T-helper 2 cell treated with Interferon-gamma antibody and Interleukin-4, amounts not matched to agents 5 μg/mL and 100 μg/mL, for 36 hours (primary cell): ENCODE measurements at places on chromosomes 6 and 20.

- no peak for DNase-seq
Measured at GRCh38 chr6:73234733-73235132, 9.4 kb upstream of the KHDC1L start.

- no peak for DNase-seq
Measured at GRCh38 chr6:115830895-115831294, 229.8 kb downstream of the FRK start.

- DNase-seq, result no peak
Measured at GRCh38 chr6:146847426-146847825, 248.7 kb downstream of the ADGB start.

DNA sequence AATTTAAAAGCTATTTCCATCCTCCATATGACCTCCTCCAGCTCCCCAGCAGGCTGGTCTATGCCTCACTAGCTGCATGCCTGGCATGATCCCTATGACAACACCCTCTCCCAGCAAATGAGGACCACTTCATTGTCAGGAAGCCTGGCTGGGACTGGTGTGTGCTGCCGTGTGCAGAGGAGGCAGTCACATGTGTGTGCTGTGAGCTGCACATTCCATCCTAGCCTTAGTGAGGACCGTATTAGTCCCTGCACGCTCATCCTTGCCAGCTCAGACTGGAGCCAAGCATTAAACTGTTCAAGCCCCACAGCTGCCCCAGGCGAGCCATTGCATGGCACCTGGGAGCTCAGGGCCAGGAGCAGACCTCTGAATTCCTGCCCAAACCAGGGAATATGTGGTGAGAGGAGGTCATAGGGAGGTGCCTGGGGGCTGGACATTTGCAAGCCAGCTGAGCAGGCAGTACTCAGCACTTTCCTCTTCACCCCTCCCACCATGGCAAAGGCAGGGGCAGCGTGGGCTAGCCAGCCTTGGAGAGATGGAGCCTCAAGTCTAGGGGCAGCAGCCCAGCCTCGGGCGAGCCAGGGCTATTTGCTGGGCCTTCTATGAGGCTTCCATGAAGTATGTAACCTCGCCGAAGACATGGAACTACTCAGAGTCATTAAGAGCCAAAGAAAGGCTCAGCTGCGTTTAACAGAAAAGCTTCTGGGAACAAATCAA lies 8.7 kb upstream of the CCN5 start:
- no peak for DNase-seq

DNA sequence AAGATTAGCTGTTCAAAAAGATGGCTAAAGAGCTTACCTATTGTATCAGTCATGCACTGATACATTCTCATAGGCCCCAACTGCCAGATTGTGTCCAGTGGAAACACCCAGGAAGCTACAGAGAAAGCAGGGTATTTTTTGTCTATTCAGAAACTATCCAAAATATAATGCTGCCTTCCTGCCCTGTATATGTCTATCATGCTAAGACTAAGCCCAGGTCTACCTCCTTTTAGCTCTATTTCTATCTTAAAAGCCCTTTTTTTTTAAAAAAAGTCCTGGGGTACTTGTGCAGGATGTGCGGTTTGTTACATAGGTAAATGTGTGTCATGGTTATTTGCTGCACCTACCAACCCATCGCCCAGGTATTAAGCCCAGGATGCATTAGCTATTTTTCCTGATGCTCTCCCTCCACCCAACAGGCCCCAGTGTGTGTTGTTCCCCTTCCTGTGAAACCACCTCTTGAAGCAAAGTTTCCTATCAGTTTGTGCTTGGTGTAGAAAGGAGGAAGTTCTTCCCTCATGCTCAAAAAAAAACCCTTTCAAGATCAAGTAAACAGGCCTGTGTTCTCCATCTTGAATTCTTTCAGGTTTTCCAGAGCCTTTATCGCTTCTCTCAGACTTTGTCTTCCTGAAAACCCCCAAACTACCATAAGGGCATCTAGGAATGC lies 514 bp downstream of the DEFB129 start:
- no peak for DNase-seq

GRCh38 chr6:160691617-160692016 lies 10.4 kb upstream of the PLG start:
- DNase-seq, result no peak

GRCh38 chr20:37723668-37724067 lies 29.8 kb downstream of the CTNNBL1 start:
- DNase-seq, result no peak

- DNase-seq, result no peak
Measured at GRCh38 chr6:110337486-110337885, 20.7 kb downstream of the METTL24 start.

- no peak for DNase-seq
Measured at GRCh38 chr6:69865126-69865525, 1.2 kb upstream of the COL19A1 start.

GRCh38 chr6:43465948-43466347 lies 10.6 kb upstream of the DLK2 start:
- no peak for DNase-seq

- no peak for DNase-seq
Measured at GRCh38 chr6:1264619-1265445, 47.1 kb upstream of the FOXQ1 start.

DNA sequence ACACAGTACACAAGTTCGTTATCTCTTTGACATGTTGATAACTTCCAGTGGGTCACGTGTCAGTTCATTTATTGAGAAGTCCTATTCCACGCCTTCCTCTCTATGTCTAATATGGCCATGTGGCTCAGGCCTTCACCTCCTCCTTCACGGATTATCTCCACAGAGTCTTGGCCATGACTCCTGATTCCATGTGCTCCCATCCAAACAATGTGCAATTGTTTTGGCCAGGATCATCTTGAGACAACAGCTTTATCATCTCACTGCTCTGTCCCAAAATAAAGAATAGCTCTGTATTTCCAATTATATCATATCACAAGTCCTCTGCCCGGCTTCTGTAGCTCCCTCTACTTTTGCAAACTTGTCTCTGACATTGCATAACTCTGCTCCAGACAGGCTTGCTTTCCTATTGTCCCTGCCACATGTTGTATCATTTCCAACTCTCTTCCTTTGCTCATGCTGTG lies 11.1 kb upstream of the TXNDC5 start:
- no peak for DNase-seq

GRCh38 chr20:40657526-40657925 lies 31.5 kb downstream of the MAFB start:
- no peak for DNase-seq

GRCh38 chr6:45476341-45476740 lies 98.6 kb upstream of the SUPT3H start:
- DNase-seq, result no peak

- DNase-seq, result no peak
Measured at GRCh38 chr6:47066418-47066817, 24.3 kb upstream of the ADGRF1 start.

GRCh38 chr20:19827818-19828217 lies 69.8 kb downstream of the RIN2 start:
- no peak for DNase-seq

DNA sequence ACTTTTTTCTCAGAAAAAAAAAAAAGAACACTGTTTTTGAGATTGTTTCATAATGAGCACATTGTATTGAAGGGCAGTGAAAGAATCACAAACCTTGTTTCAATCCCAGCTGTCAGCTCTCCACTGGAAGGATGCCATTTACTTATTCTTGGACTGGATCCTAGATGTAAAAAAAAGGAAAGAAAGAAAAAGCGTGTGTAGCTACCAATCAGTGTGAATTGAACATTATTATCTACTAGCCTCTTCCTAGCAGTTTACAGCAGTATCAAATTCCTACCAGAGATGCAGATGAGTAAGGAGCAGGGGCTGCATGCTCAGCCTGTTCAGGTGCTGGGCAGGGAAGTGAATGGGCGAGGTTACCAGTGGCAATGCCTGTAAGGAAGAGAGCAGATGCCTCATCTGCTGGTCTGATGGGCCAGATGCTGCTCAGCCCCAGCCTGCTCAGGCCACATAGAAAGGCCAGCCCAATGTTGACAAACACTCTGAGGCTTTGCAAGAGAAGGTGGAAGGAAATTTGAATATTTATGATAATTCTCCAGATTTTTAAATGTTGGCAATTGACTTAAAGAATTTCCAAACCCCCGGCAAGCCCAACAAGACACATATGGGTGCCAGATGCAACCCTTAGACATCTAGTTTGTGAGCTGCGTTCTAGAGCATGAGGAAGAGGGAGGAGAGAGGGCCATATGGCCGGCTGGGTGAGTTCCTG lies 189.5 kb downstream of the IBTK start:
- DNase-seq, result no peak

DNA sequence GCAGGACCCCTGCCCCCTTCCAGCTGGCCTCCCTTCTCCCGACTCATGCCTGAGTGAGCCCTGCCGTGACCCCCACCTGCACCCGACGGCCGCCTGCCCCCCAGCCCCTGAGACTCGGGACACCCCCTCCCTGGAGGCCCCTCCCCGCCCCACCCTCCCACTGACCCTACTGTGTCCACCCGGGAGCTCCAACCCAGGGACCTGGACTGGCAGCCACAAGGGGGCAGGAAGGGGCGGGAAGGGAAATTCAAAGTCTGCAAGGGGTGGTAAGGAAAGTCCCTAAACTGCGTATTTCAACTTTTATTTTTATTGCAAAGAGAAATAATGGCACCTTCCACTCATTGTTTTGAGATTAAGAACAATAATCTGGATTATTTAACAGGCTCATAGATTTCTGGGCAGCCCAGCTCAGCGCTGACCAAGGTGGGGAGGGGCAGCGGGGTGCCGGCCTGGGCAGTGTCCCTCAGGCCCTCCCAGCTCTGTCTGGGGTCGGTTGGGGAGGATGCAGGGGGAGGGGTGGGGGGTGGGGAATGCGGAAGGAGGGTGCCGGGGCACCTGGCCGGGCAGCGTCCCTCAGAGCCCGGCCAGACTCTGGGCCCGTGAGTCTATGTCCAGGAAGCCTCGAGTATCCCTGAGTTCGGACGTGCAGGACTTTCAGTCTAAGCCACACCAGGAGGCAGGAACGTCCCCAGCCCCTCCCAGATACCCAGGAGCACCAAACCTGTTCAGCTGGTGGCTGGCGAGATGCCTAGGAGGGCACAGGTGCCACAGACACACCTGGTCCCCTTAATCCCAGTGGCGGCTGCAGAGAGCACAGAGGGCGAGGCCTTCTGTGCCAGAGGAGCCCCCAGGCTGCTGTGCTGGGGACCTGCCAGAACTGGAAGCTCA lies 1.3 kb upstream of the PTK6 start:
- no peak for DNase-seq

DNA sequence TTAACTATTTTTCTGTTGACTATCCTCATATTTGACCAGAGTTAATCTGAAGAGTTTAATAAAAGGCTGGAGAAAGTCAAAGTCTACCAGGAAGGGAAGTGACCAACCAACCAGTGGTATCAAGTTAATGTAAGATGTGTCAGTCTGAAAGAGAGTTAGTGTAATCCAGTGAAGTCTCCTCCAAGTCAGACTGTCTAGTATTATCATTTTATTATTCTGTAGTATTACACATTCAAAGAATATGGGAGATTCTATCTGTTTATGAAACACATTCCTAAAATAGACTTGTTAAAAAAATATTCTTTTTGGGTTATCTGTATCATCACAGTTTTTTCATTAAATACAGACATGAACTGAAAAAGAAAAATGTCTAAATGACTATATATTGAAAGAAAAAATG lies 194.4 kb downstream of the BTBD9 start:
- DNase-seq, result no peak

- no peak for DNase-seq
Measured at GRCh38 chr6:38103921-38104320, 284.4 kb downstream of the ZFAND3 start.

GRCh38 chr6:63671098-63671754 lies 35.6 kb downstream of the PHF3 start:
- DNase-seq, result no peak

- DNase-seq, result no peak
Measured at GRCh38 chr6:132675749-132676148, 16.8 kb upstream of the TAAR1 start.

DNA sequence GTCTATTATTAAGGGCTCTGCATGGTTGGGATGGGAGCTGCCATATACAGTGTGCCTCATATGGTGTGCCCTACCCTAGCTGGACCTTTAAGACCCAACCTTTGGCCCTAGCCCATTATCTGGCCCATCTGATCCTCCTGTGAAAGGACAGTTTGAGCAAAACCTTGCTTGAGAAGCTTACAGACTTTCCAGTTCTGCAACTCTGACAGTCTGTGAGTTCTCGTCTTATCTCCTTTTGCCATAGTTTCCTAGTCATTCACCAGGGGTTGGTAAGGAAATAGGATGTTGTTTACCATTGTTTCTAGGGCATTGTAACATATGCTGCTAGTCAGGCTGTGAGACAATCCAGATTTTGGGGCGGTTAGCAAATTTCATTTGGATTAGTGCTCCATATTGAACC lies 17.2 kb downstream of the CTNNBL1 start:
- DNase-seq, result no peak

GRCh38 chr6:115882174-115882573 lies 178.5 kb downstream of the FRK start:
- DNase-seq, result no peak

DNA sequence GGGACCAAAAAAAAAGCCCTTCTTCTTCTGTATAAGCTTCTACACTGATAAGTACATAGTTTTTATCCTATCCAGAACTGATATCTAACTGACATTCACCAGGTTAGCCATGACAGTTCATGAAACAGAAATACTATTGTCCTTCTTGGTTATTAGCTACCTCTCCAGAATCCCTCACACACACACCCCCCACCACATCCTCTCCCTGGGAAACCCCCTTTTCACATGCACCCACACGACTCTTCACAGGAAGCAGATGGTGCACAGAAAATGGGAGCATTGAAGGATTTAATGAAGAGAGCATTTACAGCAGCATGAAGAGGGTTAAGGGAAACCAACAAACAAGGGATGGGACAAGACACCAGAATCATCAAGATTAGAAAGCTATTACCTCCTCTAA lies 88.9 kb downstream of the FHL5 start:
- DNase-seq, result no peak

- DNase-seq, result no peak
Measured at GRCh38 chr6:75947935-75948334, 124.5 kb downstream of the IMPG1 start.

DNA sequence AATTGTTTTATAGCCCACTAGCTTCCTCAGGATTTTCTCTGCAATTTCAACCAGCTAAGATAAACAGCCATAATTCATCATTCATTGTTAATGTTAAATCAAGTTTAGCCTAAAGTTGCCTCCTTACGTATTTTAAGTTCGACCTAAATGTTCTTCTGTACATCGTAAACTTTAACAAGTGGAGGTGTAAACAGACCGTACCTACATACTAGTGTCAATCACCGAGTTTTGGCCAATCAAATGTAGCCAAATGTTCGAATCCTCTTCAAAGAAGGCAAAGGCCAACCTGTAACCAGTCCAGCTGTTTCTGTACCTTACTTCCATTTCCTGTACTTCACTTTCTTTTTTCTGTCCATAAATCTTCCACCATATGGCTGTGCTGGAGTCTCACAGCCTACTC lies 13.5 kb downstream of the MBOAT1 start:
- no peak for DNase-seq

GRCh38 chr6:64672651-64673050 lies 1034.4 kb downstream of the EYS start:
- DNase-seq, result no peak

- no peak for DNase-seq
Measured at GRCh38 chr6:3306848-3307247, 48.1 kb downstream of the PSMG4 start.

DNA sequence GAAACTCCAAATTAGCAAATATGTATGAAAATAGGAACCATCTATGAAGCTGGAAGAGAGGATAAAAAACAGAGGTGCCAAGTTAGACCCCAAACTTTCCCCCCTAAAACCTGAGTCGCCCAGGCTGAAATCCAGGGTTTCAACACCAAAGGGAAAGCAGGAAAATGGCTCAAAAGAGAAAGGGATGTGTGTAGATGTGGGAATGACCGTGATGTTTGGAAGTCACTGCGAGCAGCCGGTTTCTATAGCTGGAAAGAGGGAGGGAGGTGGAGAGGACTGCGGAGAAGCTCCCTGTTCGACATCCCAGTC lies 4.5 kb downstream of the RING1 start:
- no peak for DNase-seq

GRCh38 chr20:9476174-9476573 lies 38.2 kb upstream of the LAMP5 start:
- DNase-seq, result no peak
